T1000 (cell line): ENCODE measurements at places on chromosomes 3 and 15.
A peak's percentile ranks its signal among the peaks of the same experiment; 100 is the strongest.

GRCh38 chr3:172040981-172041963, 1.9 kb downstream of the FNDC3B start:
- no peak for DNase-seq

- no peak for DNase-seq
These were observed 463 bp downstream of the TERC start for GRCh38 chr3:169764312-169764881.

GRCh38 chr3:180414157-180414556, 187.8 kb upstream of the TTC14 start:
- no peak for DNase-seq

GRCh38 chr3:37995652-37996641, 5.4 kb downstream of the VILL start:
- DNase-seq, result no peak

DNA sequence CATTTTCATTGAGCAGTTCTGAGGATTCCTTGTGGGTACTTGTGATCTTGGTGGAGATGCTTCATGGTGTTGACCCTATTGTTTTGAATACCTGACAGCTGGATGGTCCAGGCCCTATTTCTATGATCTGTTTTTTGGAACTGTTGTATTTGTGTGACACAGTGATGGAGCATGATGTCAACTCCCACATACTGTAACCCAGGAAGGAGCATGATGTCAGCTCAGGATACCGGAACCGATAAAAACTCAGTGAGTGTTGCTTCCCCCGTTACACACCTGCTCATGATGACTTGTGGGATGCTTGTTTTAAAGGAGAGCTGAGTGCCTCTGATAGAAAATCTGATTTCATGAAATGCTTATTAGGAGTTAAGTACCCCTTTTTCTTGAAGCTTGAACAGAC, 45.1 kb downstream of the ZBTB38 start:
- no peak for DNase-seq

- no peak for DNase-seq
These were observed 54.8 kb downstream of the SMAD3 start for GRCh38 chr15:67120009-67120838.

DNA sequence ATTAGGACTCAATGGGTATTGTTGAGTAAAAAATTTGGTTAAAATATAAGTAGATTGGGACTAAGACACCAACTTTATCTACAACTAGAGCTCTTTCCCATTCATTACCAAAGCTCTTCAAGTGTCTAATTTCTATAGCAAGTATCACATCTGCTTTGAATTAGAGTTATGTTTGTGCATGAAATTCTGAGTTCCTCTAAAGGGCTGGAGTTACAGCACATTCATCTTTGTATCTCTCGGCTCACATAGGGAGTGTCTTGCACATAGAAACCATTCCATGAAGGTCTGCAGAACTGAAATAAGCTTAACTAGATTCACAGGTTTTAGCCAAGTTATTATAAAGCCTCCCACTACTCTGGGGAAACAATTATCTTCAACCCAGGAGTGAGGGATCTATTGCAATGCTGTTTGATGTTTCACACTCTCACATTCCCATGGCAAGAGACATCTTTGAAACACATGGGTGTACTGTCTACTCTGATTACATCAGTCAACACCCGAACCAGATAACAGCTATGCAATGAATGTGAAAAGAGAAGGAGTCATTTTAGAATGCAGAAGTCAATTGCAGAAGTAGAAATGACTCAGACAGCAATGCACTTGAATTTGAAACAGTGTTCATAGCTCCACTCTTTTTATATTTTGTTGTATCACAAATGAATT, 93.1 kb upstream of the KBTBD8 start:
- no peak for DNase-seq

- DNase-seq, result no peak
These were observed 433.8 kb upstream of the SUCLG2 start for GRCh38 chr3:68088216-68088615.

GRCh38 chr3:192244591-192244990, 482.8 kb downstream of the FGF12 start:
- DNase-seq, result no peak

DNA sequence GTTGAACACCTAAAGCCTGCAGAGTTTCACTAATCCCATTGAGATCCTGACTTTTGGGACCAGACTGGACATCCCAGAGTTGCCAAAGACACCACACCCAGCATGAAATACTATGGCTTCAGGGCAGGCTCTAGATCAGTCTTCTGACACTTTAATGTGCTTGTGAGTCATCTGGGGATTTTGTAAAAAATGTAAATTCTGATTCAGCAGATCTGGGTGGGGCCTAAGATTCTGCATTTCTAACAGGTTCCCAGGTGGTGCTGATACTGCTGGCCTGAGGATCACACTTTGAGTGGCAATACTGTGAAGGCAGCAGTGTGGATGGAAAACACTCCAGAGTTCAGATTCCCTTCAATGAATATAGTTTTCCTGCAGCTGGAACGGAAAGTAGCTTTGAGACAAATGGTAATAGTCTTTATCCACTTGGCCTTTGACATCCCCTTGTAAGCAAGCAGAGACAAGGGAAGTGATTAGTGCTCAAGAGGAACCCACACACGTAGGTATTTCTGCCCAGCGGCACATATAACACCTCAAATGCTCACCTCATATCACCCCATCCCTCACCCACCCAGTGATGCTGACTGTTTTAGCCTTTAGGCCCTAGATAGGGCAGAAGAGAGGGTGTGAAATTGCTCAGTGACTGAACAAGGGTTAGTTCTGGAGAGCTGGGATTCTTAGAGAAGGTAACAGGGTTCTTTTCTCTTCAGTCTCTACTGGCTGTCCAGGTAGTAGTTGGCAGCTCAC, 51.5 kb upstream of the GSK3B start:
- no peak for DNase-seq

DNA sequence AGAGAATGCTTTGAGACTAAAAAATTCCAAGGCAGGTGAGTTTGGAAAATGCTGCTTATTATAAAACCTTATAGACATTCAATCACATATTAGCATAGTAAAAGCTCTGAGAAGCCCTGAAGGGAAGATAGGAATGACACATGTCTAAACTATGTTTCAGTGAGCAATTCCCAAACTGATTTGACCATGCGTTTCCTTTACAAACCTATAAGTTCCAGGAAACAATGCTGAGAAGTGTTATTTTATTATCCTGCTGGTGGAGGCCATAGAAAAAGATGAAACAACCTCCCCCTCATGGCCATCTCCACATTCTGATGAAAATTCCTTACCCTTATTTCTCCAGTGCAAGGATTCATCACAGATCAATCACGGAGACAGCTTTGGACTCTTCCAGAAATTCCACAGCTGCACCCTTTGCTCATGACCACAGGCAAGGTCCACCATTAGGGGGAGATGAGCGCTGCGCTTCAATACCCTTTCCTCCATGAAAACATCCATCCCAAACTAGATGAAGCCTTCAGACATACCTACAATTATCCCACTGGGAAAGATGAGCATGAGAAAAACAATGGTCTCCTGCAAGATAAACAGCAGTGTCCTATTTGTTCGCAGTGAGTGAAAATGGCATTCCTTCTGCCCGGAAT, 372.1 kb downstream of the MAGI1 start:
- DNase-seq, result no peak

- no peak for DNase-seq
These were observed 234.6 kb downstream of the RBMS3 start for GRCh38 chr3:29515451-29515850.

- DNase-seq, result no peak
These were observed 57.7 kb downstream of the CNTN4 start for GRCh38 chr3:2156244-2156847.

DNA sequence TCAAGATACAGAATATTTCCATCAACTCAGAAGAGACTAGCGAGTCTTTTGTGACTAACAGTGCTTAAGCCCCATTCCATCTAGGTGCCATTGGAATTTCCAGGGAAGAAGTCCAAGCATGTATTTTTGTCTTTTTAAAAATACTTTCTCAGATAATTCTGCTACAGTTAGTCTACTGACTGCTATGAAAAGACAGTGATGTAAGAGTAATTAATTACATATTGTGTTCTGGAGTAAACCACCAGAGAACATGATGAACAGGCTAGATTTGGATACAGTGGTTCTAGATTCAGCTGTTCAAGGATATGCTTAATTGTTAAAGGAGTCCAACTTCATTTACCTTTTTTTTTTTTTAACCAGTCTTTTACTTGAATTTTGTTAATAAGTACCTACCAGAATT, 34.8 kb upstream of the PAK6 start:
- DNase-seq, result no peak

- no peak for DNase-seq
These were observed 103.1 kb downstream of the HCN4 start for GRCh38 chr15:73265536-73266153.

DNA sequence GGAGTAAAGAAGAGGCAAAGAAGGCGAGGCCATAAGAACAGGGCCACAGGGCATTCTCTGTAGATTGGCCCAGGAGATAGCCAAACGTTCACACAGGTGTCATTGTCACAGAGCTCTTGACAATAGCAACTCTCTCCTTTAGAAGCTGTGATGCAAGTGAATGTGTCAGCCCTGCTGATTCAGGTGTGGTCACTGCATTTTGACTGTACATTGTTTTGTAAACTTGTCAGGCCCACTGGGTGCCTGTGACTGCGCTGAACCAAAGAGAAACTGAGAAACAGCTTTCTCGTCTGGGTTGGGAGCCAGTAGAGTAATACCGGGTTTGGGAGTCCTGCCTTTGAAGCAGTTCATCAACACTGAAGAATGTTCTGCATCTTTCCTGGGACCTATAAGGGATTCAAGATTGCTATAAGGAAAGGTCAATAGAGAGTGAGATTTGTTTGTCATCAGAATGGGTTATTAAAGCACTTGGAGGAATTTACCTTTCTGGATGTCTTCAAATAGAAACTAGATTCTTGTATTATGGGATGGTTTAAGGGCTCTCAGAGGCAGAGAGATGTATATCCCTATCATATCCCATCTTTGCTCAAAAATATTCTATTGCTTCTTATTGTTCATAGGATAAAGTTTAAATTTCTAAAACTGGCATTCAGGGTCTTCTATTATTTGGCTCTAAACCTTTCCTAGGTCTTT, 45.4 kb downstream of the TMEM45A start:
- DNase-seq, result no peak

- peak; percentile 48 for DNase-seq
These were observed 147.3 kb upstream of the CDIN1 start for GRCh38 chr15:36432161-36432560.

- no peak for DNase-seq
These were observed 416.3 kb upstream of the MEIS2 start for GRCh38 chr15:37516621-37517020.

GRCh38 chr15:23647421-23648370, at the start of gene MAGEL2:
Gene MAGEL2, minus strand, starts transcription at chr15:23647867. Its CDS starts 125 bp downstream, at chr15:23647742.
- DNase-seq, result no peak

GRCh38 chr15:92092289-92093105, 239.0 kb downstream of the SLCO3A1 start:
- no peak for DNase-seq

DNA sequence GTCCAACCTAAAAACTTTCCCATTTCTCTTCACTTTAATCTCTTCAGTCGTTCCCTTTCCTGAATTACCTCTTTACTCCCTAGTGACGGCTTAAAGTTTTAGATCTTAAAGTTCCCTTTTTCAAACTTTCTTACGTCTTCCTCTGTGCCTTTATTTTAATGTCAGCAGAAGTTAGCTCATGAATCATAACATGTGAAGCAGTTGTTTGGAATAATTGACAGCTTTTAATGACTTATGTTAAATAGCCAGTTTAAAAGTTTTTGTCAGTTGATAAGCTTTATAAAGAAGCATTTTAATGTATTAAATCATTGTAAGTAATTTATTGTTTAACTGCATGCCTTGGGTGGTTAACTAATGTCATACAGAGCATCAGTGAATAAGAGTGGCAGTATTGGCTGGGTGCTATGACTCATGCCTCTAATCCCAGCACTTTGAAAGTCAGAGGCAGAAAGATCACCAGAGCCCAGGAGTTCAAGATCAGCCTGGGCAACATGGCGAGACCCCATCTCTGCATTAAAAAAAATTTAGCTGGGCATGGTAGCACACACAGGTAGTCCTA, 33.9 kb downstream of the PIK3CA start:
- DNase-seq, result no peak

DNA sequence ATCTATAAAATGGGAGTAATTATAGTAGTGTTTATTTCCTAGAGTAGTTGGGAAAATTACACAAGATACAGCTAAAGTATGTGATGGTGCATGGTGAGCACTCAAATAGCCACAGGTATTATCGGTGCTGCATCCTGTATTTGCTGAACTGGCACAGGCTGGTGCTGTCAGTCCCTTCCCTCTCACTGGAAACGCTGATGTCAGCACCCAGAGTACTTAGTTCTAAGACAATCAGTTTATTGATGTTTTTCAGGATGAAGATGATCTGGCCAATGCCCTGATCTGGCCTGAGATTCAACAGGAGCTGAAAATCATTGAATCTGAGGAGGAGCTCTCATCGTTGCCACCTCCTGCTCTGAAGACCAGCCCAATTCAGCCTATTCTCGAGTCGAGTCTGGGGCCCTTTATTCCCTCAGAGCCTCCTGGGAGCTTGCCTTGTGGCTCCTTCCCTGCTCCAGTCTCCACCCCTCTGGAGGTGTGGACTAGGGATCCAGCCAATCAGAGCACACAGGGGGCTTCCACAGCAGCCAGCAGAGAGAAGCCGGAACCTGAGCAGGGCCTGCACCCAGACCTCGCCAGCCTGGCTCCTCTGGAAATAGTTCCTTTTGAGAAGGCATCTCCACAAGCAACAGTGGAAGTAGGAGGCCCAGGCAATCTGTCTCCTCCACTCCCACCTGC, 49.7 kb downstream of the TMEM39A start:
- DNase-seq, result no peak

- no peak for DNase-seq
These were observed 9.4 kb downstream of the CEMIP start for GRCh38 chr15:80788536-80788935.

DNA sequence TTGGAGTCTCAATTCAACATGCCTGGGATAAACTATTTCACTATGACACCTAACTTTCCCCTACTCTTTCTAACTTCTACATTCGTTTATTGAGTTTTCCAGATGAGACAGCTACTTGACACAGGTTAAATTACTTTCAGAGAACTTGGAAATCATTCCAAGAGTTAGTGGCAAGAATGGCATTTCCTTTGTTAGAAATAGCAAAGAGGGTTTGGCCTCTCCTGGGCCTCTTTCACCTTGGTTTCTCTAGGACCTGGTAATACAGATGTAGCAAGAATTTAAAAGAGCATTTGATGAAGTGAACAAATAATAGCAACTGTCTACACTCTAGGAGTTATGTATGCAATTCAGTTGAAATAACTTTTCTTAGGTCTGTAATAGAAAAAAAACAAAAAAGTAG, 748.9 kb downstream of the MECOM start:
- no peak for DNase-seq

GRCh38 chr3:67458896-67459530, 195.4 kb downstream of the SUCLG2 start:
- no peak for DNase-seq

DNA sequence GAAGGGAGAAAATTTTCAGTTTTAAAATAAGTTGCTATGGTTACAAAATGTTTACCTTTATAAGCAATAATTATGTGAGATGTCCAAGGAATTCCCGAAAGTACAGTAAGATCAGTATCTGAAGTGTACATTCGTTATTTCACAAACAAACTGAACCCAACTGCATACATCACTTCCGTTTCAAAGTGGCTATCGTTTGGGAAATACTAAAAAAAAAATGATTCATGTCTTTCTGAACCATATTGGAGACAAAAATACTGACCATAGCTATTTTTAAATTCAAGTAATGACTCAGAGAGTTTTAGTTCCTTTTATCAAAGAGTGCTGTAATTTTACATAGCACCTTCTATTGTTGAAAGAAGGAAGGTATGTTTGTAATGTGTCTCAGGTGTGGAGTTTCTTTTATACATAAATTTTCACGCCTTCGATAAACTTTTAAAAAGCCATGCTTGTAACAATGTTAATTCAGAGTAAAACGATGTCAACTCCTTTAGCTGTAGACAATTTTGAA, 8.0 kb upstream of the ANKRD28 start:
- DNase-seq, result no peak
